ENCODE measurements at places on chromosomes 5 and 9.

GRCh38 chr9:77019236-77019925 is at the start of gene FOXB2:
Gene FOXB2 (plus strand): TSS chr9:77019655. CDS start chr9:77019655, 0 bp downstream.
- DNase-seq, result no peak

DNA sequence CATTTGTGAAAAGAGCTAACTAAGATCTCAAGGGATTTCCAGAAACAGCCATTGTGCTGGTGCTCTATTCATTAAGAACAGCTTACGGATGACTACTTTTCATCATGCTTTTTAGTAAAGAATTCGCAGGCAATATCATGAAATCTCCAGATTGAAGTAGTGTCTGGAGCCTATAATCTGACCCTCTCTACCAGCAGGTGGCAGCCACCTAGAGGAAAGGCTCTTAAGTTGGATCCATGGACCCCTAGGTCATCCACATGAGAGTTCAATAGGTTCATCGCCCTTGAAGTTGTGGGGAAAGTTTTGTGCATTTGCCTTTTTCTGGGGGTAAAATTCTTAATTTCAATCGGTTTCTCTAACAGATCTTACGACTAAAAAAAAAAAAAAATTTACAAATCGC is 82.3 kb downstream of the SLC1A3 start:
- no peak for DNase-seq

- no peak for DNase-seq
Observed at GRCh38 chr9:112065806-112066606, 109.1 kb downstream of the SUSD1 start.

- no peak for DNase-seq
Observed at GRCh38 chr5:116382032-116382873, 192.4 kb downstream of the SEMA6A start.

- DNase-seq, result no peak
Observed at GRCh38 chr5:7208938-7209337, 187.0 kb upstream of the ADCY2 start.

- no peak for DNase-seq
Observed at GRCh38 chr9:99515895-99516656, 294.0 kb downstream of the SEC61B start.

DNA sequence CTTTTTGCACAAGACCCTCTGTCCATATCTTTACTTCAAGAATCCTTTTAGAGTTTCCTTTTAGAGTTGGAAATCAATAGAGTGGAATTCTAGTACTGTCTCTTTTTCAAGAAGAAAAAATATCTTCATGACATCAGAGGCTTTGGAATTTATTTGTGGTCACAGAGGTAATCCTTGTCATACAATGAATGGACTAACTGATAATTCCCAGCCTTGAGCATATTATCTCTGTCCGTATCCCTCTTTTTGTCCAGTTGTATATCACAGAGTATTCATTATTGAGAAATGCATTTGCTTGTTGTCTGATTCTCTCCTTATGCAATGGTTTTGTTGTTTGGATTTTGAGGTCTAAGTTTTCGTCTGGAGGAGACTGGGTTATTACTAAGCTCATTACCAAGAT is 82.0 kb upstream of the HAPLN1 start:
- DNase-seq, result no peak

GRCh38 chr5:133460172-133460758 is 152.1 kb downstream of the FSTL4 start:
- no peak for DNase-seq

DNA sequence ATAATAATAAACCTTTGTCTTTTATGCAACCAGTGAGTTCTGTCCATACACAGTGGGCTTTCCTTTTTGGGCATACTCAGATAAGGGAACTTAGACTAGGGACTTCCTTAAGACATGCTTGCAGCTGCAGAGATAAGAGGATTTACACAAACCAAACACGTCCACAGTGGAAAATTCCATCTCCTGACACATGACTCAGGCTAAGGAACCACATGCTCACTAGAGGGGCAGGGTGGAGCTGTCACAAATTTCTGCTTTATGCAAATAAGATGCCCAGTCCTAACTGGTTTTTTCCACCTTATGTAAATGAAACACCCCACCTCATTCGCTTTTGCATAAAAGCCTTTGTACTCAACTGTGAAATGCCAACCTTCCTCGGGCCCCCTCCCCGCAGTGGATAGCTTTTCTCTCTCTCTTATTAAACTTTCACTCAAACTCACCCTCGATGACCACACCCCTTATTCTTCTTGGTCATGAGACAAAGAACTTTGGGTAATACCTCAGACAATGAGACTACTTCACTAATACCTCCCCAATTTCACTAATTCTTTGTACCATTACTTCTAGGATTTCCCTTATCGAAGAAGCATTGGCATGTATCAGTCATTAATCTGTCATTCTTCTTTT is 170.3 kb upstream of the FTMT start:
- DNase-seq, result no peak
